Immature natural killer cell (primary cell): ENCODE measurements at places on chromosomes 16 and 17. TPM values are rescaled to one million over a fixed set of nuclear protein-coding genes. Genes with fewer than 3 reads are reported as not detected.

DNA sequence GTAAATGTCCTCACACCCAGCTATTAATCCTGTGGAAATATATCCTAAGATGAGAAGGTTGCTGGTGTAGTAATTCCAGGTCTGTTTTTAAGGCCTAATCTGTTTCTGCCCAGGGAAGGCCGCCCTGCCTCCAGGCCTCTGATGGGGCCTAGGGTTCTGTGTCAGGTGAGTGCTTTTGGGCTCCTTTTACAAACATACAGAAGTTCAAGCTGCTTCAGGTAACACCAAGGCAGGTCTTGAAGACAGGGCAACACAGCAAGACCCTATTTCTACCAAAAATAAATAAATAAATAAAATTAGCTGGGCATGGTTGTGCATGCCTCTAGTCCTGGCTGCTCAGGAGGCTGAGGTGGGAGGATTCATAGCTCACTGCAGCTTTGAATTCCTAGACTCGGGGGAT is 9.3 kb downstream of the PPL start:
- H3K4me3 ChIP-seq: no peak overlapping the region
- no peak overlapping the region for H3K27ac ChIP-seq
- peaks cover 7% of the 10 kb centered on the region for H3K27me3 ChIP-seq
- no peak for DNase-seq

GRCh38 chr17:72426948-72427760 is 306.3 kb downstream of the SOX9 start:
- no peak overlapping the region for H3K27ac ChIP-seq
- no peaks in the 10 kb centered on the region for H3K36me3 ChIP-seq
- H3K4me3 ChIP-seq: no peak overlapping the region
- H3K4me1 ChIP-seq: no peaks in the 10 kb centered on the region
- DNase-seq: no peak
- no peaks in the 10 kb centered on the region for H3K27me3 ChIP-seq

- H3K27me3 ChIP-seq: no peaks in the 10 kb centered on the region
- peaks cover 89% of the 10 kb centered on the region for H3K4me1 ChIP-seq
- no peak overlapping the region for H3K4me3 ChIP-seq
- no peaks in the 10 kb centered on the region for H3K36me3 ChIP-seq
- peak overlapping the region; percentile 21 for H3K27ac ChIP-seq
- DNase-seq: no peak
These were observed 11.6 kb downstream of the CLTC start for GRCh38 chr17:59631276-59631675.

DNA sequence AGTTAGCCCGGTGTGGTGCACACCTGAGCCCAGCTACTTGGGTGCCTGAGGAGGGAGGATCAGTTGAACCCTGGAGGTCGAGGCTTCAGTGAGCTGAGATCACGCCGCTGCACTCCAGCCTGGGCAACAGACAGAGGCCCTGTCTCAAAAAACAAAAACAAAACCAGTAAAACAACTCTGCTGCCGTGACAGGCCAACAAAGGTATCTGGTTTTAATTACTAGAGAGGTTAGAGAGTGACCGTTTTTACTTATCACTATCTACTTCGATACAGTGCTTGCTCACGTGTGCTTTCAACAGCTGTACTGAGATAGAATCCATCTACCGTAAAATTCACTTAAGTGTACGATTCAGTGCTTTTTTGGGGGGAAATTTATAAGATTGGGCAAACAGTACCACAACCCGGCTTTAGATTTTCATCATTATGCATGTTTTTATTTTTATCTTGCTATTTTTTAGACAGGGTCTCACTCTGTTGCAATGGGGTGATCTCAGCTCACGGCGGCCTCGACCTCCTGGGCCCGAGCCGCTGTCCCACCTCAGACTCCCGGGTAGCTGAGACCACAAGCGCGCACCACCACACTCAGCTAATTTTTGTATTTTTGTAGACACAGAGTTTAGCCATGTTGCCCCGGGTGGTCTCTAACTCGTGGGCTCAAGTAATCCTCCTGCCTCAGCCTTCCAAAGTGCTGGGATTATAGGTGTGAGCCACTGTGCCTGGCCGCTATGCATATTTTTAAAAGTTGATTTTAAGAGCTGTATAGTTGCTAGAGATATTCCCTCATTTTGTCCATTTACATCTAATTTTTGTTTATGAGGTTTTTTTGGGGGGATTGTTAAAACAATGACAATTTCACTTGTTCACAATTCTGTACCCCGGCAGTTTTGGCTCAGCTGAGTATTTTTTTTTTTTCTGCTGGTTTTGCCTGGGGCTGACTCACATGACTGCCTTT is 30.9 kb downstream of the SERPINF1 start:
- H3K27ac ChIP-seq: no peak overlapping the region
- H3K27me3 ChIP-seq: no peaks in the 10 kb centered on the region
- peaks cover 8% of the 10 kb centered on the region for H3K4me1 ChIP-seq
- H3K36me3 ChIP-seq: peaks cover 11% of the 10 kb centered on the region
- no peak overlapping the region for H3K4me3 ChIP-seq

ADAD2 gene
- polyA plus RNA-seq: not detected

HS3ST3A1 gene
- polyA plus RNA-seq: 1.8 TPM

KPNA2 gene
- 39.4 TPM for polyA plus RNA-seq

SULT1A2 gene
- polyA plus RNA-seq: not detected

HOXB7 gene
- 1.5 TPM for polyA plus RNA-seq
